ENCODE measurements at places on chromosomes 1 and 21.
A peak's percentile ranks its signal among the peaks of the same experiment; 100 is the strongest.

DNA sequence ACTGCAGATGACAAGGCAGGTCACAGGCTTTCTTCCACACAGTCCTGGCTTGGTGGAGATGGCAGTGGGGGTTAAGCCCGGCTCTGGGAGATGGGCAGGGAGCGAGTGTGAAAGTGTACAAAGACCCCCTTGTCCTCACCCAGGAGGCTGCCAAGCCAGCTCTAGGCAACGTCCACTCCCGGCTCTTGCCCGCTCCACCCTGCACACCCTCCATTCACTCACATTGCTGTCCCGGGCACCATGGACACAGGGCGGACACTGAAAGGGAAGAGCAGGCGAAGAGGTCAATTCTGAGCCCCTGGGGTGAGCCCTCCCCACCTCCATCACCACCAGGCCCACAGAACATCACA, 8.9 kb downstream of the COL16A1 start:
- DNase-seq: no peak

- peak; percentile 4 for DNase-seq
Observed at GRCh38 chr1:169892927-169893644, 610 bp downstream of the SCYL3 start.

- no peak for DNase-seq
Observed at GRCh38 chr1:240385985-240386978, 225.7 kb downstream of the GREM2 start.

- DNase-seq: no peak
Observed at GRCh38 chr21:43731891-43732711, 13.2 kb downstream of the PDXK start.

- DNase-seq: no peak
Observed at GRCh38 chr1:181119093-181119989, 30.8 kb downstream of the IER5 start.

DNA sequence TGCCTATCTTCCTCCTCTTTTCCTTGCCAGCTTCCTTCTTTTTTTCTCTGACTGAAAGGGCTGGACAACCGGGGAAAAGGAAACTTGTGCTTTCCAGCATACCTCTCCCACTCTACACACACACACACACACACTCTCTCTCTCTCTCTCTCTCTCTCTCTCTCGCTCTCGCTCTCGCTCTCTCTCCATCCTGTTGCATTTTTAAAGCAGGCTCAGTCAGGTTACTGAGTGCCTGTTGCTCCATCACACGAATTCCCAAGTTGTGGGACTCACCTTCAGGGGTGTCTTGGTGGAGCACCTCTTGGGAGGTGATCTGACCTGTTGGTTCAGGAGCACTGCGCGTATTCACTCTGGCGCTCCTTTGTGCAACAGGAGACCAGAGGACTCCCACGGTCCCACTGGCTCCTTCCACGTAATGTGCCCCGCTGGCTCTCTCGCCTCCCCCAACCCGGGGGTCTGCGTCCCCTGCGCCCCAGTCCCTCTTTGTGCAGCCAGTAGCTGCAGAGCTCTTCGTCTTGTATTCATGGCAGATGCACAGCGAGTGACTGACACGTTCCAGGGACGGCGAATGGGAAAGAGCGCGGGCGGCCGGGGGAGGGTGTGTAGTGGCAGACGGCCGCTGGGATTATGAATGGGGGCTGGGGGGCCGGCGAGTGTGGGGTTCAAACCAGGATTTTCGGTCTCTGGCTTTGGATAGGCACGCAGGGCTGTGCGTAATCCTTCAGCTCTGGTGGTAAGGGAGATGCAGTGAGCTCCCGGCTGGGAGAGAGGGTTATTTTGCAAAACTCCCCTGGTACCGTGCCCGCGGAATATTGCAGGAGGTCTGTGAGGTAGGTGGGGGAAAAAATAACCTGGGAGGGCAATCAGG, 660 bp upstream of the PDE4B start:
- no peak for DNase-seq

DNA sequence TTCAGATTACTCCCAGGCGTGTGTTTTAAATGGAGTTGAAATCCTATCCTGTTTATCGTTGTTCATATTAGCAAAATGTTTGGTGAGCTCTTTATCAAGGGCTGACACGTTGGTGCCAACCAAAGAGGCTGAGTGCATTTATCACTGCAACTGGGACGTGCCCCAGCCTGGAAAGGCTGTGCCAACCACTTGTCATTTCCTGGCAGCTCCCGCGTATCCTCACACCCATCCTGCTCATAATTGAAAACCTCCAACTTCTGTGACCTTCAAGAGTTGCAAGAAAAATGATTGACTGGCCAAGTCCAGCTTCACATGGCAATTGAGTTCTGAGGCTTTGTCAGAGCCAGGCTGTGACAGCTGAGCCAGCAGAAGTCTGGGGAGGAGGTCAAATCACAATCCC, 43.7 kb upstream of the KCNA3 start:
- no peak for DNase-seq

DNA sequence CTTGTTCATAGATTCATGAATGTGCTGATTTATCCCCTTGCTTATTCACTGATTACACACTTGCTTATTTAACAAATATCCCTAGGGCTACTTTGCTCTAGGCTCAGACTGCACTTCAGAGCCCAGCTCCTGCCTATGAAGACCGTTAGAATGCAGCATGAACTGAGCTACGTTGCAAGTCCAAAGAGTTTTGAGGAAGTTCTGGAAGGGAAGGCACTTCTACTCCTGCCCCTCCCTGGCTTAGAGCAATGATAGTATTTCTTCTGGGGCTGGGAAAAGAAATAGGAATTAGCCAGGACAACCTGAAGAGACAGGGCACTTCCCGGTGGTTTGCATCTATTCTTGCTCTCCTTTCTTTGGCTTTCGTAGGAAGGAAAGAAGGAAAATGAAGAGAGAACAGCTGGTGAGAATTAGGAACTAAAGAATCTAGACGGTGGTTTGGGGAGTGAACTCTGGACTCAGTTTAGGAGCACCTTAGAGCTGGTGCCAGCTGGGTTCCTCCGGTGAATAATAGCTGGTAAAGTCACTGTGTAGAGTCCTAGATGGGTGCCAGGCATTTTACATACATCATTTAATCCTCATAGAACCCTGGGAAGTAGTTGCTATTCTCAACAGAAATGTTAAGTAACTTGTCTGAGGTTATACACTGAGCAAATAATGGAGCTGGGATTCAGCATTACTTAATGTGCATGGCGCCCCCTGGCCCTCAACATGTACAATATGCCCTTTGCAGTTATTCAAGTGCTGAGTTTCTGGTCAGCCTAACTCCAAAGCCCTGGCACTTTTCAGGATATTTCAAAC, 65.9 kb downstream of the NDUFS5 start:
- peak; percentile 74 for DNase-seq

DNA sequence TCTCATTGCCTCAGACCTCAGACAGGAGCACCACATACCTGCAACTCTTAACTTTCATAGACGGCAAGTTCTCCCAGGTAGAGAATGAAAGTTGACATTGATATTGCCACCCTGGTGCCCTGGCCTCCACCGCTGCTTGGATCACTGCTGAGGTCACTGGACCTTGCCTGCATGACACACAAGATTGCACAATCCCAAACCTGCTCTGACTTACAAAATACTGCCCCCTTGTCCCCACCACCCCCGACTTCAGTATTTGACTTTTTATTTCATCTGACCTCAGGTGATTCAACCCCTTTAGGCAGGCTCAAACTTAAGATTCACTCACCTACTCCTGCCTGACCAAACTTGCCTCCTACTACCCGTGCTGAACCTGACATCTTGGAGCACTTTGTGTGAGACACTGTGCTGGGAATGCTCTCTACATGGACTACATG, 43.1 kb upstream of the S1PR1 start:
- no peak for DNase-seq

DNA sequence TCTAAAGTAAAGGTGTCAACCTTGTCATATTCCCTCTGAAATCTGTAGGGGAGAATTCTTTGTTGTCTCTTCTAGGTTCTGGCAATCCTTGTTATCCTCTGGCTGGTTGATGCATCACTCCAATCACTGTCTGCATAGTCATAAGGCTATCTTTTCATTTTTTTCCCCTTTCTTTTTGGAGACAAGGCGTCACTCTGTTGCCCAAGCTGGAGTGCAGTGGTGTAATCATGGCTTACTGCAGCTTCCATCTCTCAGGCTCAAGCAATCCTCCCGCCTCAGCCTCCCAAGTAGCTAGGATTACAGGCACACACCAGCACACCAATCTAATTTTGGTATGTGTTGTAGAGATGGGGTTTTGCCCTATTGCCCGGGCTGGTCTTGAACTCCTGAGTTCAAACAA, 12.9 kb downstream of the DPYD start:
- no peak for DNase-seq

Data from AML-193 (cell line).